ENCODE measurements at places on chromosomes 4 and X.

DNA sequence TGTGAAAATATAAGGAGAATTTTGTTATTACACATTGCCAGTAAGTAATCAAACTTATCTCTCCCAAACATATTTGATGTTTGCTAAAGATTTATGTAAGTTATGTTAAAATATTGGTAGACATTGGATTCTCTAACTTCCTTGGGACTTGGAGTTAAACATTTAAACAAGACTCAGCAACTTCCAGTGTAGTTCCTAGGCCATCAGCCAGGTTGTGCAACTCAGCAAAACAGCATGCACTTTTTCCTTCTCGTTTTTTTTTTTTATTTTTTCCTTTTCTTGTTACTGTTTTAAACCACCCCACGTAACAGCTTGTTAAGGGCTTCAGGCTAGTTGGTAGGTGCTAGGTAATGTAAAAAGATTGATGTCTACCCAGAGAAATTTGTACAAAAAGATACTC, 510.4 kb downstream of the ANKRD50 start:
- no peak for DNase-seq

DNA sequence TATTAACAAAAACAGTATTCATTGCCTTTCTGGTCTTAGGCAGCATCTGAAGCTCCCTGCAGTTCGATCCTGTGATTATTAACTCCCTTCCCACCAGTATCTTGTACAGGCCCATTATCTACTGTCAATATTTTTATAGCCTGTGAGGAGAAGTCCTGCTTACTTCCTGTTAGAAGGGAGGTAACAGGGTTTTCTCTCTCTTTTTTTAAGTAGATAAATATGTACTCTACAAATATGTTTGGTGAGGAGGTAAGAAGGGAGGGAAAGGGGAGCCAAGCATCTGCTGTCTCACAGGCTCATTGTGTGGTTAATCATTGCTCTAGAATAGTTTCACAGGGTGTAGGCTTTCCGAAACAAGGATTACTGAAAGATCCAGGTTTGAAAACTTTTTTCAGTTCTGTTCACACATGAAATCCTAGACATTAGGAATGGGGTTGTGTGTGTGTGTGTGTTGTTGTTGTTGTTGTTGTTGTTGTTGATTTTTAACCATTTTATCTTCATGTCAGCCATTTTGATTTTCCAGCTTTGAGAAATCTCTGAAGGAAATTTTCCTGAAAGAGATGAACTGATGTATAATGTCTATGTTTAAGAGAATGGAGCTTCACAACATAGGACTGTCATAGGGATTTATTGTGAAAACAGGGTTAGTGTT, 14.2 kb downstream of the ATOH1 start:
- DNase-seq, result no peak

DNA sequence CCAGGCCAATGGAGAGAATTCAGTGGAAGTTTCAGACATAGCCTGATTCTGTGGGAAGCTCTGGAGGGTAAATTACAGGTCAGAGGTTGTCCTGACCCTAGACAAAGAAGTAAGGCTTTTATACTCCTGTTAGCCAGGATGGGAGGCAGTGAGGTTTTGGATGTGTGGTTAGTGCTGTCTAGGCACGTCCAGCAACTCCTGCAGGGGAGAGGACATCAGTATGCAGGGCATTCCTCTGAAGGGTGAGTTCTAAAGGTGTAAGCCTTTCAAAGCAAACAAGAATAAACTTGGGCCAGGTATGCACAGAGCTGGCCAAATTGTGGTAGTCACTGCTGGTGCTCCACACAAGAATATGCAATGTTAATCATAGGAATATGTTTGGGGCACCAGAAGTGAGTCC, 562.5 kb downstream of the CCSER1 start:
- DNase-seq, result no peak

DNA sequence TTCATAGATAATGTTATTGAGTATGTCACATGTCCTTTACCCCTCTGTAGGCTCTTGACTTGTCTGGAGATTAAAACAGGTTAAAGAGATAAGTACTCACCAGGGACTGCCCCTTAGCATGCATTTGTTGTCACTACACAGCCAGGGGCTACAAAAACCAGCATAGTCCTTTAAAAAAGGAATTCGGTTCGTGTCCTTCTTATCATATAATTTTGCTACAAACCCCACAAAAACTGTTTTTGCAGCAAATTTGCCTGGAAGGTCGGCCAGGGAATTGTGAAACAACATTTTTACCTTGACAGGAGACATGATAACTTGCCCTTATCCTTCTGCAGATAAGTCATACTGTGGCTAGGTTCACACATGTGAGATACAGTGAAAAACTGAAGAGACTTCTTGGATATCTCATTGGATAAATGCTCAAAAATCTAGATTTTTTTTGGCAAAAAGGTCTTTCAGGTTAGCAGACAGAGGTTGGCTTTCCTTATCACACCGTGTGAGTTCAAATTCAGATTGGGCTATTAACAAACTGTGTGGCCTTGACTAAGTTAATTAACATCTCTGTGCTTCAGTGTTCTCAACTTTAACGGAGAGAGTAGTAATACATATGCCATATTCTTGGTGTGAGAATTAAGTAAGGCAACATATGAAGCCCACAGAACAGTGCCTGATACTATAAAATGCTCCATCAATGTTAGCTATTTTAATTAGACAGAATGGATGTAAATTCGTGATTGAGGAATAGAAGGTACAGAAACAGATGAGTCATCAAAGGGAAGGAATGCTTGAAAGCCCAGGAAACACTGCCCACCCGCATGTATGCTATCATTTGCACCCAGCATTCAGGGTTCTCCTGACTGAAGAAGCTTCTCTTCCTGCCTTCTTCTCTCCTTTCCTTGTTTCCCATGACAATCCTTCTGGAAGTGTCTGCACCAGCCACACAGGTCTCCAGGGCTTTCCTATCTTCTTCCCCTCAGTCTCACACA, 30.0 kb downstream of the FAM9C start:
- no peak for DNase-seq

GRCh38 chr4:85243857-85244256, 231.1 kb upstream of the ARHGAP24 start:
- no peak for DNase-seq

GRCh38 chrX:27446423-27446822, 16.7 kb downstream of the PPP4R3C start:
- DNase-seq, result no peak

DNA sequence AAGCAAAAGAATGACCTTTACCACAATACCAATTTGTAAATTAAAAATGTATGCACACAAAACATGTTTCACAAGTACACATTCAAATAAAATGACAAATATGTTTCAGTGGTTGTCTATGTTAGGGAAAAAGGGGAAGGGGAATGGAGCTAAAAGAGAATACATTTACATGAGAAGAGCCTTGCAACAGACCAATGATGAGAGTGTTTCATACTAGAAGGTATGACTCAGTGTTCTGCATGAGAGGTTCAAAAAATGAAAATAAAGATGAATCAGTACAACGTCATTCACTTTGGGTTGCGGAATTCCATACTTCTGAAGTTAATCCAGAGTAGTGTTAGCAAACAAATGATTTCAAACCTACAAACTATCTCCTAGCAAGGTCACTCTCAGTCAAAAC, 51.7 kb downstream of the RPGR start:
- DNase-seq, result no peak

- DNase-seq, result peak; percentile 88
These were observed 337.7 kb upstream of the FAM241A start for GRCh38 chr4:111807576-111807975.

- DNase-seq, result peak; percentile 24
These were observed 745 bp downstream of the SLC39A8 start for GRCh38 chr4:102344520-102344953.

- no peak for DNase-seq
These were observed 2.5 kb upstream of the SOX3 start for GRCh38 chrX:140507223-140507981.

DNA sequence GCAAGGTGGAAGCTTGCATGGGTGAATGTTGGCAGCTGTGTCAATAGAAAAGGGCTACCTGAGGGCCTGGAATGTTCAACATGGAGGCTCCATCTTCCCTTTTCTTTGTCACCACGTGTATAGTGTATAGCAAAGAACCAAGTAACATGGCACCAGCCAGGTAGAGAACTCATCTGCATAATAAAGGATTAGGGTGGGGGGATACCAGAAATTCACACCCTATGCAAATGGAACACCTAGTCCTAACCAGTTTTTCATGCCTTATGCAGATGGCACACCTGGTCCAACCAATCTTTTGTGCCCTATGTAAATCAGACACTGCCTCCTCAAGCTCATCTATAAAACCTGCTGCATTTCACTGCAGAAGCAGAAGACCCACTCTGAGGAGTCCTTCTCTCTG, 169.6 kb upstream of the GLRA2 start:
- DNase-seq, result no peak

GRCh38 chrX:69128588-69128987, 36.7 kb downstream of the PJA1 start:
- DNase-seq, result no peak

- DNase-seq, result no peak
These were observed 43.7 kb downstream of the SAT1 start for GRCh38 chrX:23826653-23827052.

GRCh38 chr4:156420623-156421022, 467.0 kb upstream of the CTSO start:
- no peak for DNase-seq

GRCh38 chrX:155148724-155149537, 67.3 kb upstream of the VBP1 start:
- DNase-seq, result no peak

DNA sequence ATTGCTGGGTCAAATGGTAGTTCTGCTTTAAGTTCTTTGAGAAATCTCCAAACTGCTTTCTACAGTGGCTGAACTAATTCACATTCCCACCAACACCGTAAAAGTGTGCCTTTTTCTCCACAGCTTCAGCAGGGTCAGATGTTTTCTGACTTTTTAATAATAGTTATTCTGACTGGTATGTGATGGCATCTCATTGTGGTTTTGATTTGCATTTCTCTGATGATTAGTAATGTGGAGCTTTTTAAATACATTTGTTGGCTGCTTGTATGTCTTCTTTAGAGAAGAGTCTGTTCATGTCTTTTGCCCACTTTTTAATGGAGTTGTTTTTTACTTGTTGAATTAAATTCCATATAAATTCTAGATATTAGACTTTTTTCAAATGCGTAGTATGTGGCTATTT, 257.5 kb upstream of the ANKRD50 start:
- no peak for DNase-seq

DNA sequence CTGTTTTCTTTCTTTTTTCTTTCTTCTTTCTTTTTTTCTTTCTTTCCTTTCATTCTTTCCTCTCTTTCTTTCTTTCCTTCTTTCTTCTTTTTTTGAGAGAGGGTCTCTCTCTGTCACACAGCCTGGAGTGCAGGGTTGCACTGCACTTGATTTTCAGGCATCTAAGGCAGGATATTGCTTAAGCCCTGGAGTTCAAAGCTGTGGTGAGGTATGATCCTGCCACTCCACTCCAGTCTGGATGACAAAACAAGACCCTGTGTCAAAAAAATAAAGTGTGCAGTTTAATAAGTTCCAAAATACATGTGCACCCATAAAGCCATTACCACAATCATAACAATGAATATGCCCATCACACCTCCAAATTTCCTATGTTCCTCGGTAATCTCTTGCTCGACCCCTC, 10.6 kb upstream of the ZNF718 start:
- no peak for DNase-seq

DNA sequence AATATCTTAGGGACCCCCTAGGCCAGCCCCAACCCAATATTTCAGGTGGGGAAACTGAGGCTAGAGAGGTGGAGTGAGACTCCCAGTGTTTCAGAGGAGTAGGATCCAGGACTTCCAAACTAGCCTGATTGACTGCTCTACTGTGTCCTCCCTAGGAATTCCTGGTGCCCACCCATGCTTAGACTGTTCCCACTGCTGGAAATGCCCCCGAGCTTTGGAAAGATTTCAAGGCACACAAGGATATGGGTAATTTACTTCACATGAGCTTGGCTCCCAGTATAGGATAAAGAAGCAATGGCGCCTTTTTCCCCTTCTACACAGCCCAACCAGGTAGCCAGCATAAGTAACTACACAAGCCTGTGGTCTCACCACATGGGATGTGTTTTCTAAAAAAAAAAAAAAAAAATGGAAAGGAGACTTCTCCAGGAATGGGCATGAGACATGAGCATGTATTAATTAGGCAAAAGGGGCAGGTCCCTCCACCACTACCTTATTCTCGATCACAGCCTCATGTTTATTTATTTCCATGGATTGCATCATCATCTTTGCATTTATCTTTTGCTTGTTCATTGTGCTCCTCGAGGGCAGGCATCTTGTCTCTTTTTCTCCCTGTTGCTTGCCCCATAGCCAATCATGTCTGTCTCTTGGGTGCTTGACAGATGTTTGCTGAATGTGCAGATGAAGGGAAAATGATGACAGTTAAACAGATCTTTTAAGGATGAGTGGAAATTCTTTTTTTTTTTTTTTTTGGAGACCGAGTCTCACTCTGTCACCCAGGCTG, 66.7 kb downstream of the DRD5 start:
- no peak for DNase-seq

- no peak for DNase-seq
These were observed 1.8 kb downstream of the WDR44 start for GRCh38 chrX:118347736-118348135.

Measured in spinal cord (tissue), 10 donors.